ENCODE measurements at places on chromosomes 4 and X.

DNA sequence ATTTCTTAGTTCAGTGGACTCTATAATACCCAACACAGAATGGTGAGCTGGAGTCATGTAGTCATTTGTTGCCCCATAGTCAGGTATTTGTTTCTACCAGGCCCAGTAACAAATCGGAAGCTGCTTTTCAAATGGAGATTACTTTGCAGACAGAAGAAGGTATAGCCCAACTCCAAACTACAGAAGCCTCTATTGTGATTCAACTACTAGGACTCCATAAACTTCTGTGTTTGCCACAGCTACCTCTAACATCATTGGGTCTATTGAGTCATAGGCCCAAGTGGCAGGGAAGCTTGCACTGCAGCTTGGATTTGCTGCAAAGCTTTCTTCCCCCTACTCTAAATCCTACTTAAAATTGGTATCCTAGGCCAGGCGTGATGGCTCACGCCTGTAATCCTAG, 148.8 kb upstream of the STK26 start:
- no peak for DNase-seq

- DNase-seq = no peak
Measured at GRCh38 chr4:103443324-103443723, 245.2 kb upstream of the CENPE start.

- DNase-seq = no peak
Measured at GRCh38 chr4:180350901-180351300, 1892.3 kb upstream of the TENM3 start.

DNA sequence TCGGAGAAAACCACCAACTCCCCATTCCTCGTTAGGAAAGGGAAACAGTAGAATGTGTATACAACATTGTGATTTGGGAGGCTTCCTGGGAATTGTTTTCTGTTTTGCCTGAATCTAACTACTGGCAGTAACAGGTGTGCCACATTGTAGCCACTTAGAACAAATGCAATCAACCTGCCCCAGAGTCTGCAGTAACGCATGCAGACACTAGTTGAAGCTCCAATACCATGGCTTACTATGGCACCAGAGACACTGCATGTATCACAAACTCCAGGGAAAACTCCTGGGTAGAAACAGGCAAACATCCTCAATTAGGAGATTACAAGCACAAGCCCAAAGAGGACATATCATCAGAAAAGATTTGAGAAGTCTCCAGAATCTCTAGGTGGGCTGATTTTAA, 154.2 kb upstream of the NEIL3 start:
- no peak for DNase-seq

DNA sequence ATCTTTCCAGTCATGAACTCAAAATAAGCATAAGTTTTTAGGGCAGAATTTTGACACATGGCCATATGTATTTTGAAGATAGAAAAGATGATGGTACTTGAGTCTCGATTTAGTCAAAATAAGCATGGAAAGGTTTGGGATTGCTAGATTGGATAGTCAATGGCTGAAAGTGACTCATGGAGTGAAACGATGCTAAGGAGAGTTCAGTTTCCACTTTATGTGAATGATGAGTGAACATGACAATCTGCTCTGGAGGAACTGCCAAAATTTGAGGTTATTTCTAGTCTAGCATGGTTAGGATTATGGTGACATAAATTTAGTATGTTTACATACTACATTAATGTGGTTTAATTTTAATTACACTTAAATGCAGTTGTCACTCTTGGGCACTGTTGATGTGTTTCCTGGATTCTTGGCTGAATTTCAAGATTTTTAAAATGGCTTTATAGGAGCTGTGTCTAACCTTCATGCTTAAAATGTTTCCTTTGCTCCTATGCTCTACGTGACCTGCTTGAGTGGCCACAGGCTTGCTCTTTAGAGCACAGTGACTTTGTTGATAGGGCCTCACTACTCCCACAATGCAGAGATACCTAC, 17.1 kb downstream of the DDX3X start:
- DNase-seq = no peak

- no peak for DNase-seq
Measured at GRCh38 chrX:24097741-24098260, 43.0 kb downstream of the EIF2S3 start.

DNA sequence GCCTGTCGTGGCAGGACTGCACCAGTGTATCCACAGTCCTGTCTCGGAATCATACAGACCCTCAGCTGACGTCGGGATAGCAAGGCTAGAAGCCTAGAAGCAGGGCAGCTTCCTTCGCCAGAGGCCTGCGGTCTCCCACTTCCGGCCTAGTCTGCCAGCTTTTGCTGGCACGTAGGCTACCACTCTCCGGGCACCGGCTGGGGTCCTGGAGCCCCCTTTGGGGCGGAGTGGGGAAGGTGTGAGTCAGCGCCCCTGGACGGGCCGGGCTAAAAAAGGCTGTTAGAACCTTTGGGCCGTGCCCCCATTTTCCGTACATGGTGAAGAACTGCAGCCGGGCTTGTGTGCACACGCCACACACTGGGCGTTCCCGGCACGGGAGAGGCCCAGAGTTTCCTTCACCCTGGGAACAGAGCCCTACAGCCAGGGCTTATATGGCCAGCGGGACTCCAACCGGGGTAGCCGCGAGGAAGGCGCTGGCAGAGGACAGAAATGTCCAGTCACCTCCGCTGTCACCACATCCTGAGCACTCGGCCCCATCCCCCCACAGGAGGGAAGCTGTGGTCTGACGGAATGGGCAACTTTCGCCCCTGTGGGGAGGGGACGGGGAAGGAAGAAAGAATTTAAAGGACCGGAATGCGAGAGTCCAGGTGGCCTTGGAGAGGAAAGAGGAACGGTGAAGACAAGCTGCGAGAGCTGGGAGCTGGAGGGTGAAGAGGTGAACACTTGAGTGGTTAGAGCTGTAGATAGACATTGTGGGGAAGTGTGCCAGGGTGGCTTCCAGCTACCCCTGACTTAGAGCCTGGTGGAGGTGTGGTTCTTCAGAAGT, 4.6 kb downstream of the MAGIX start:
- peak; percentile 67 for DNase-seq

DNA sequence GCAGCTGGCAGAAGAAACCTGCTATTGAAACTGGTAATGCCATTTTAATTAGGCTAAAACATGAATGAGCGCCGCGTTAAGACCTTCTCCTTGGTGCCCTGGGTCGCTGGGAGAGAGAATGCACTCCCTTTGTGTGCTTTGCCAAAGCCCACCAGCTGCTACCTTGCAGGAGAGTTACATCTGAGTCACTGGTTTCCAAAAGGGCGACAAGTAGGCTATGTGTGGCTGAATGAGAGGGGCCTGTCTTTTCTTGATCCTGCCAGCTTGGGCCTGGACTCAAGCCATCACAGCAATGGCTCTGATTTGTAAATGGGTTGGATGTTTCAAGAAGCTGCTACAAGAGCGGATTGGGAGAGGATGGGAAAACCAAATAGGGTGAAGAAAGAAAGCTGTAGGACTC, 81.5 kb downstream of the NHS start:
- DNase-seq = no peak

- no peak for DNase-seq
Measured at GRCh38 chrX:71128166-71128833, 9.9 kb downstream of the MED12 start.

GRCh38 chr4:155974476-155974749, 20.7 kb upstream of the CTSO start:
- DNase-seq = no peak

GRCh38 chr4:42460043-42460442, 62.8 kb downstream of the SHISA3 start:
- DNase-seq = no peak

- no peak for DNase-seq
Measured at GRCh38 chr4:120561648-120562047, 360.9 kb downstream of the PRDM5 start.

DNA sequence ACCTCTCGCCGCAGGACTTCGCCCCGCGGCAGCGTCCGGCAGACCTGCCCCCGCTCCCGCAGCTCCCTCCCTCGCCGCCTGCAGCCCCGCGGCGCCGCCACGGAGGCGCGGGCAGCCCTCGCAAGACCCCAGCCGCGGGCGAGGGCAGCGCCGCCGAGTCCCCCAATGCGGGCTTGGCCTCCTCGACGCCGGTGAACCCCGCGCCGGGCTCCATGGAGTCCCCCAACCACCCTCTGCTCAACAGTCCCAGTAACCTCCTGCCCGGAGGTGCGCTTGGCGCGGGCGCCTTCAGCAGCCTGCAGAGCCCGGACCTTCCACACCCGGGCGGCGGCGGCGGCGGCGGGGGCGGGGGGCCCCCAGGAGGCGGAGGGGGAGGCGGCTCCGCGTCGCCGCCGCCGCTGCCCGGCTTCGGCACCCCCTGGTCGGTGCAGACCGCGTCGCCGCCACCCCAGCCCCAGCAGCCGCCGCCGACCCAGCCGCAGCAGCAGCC, 1.2 kb downstream of the CPEB2 start:
- DNase-seq = peak; percentile 35

GRCh38 chr4:15240764-15241163, 187.1 kb upstream of the C1QTNF7 start:
- no peak for DNase-seq

GRCh38 chrX:50769389-50770063, 44.5 kb downstream of the SHROOM4 start:
- DNase-seq = no peak

- no peak for DNase-seq
Measured at GRCh38 chr4:130143656-130144055, 1047.7 kb downstream of the C4orf33 start.

DNA sequence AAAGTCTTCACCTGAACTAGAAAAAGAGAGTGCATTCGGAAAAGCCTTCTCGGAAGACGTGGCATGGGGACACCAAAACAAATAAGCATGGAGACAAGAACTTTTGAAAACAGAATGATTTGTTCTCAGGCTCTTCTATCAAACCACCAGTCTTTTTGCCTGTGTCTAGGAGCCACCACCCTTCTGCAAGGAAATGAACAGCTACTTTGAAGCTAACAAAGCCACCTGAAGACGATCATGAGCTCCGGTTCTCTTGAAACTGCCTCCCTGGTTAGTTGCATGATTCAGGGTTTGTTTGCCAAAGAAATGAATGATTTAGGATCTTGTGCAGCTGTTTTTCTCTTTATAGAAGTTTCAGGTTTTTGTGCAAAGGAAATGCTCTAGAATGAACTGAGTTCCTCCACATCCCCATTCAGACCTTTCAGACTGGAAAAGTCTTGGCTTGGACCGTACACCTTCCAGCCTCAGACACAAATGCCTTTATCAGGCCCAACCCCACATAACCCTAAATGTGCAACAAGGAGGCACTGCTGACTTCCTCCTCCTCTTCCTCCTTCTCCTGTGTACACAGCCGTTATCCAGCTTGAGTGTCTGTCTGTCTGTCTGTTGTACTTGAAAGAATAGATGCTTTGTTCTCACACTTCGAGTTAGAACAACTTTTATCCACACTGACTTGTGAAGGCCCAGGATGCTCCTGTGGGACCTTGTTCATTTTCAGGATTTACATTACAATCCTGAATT, 334.8 kb upstream of the KLF3 start:
- DNase-seq = no peak

DNA sequence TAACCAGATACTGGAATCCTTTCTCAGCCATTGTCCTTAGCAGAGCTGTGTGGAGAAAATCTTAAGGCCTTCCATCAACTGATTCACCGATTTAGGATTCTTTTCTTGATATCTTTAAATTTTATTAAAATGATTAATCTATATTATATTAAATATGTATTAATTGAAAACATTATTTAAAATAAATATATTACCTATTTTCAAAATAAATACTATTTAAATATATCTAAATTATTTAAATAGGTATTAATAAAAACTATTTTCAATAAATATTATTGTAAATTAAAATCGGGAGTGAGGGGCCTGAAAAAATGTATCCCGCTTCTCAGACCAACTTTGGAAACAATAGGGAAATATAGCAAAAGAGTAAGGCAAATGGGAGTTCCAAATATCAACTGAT, 94.0 kb upstream of the HPF1 start:
- DNase-seq = no peak

DNA sequence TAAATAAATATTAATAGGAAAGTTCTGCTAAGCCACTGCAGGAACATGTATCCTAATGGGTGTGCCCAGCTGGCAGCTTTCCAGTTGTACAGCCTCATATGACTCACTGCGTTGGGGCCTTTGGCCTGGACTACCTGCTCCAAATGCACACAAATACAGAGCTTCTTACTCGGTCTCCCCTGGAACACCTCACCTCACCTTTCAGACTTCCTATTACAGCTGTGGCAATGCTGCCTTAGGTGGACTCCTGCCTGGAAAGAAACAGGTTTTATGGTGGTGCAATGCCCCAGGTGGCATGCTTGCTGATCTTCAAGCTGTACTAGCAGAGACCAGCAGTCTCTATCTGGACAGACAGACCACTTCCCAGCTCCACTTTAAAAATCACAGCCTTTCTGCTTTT, 85.7 kb upstream of the EXOC1L start:
- no peak for DNase-seq

- no peak for DNase-seq
Measured at GRCh38 chrX:13932416-13932815, 97.3 kb downstream of the GEMIN8 start.

DNA sequence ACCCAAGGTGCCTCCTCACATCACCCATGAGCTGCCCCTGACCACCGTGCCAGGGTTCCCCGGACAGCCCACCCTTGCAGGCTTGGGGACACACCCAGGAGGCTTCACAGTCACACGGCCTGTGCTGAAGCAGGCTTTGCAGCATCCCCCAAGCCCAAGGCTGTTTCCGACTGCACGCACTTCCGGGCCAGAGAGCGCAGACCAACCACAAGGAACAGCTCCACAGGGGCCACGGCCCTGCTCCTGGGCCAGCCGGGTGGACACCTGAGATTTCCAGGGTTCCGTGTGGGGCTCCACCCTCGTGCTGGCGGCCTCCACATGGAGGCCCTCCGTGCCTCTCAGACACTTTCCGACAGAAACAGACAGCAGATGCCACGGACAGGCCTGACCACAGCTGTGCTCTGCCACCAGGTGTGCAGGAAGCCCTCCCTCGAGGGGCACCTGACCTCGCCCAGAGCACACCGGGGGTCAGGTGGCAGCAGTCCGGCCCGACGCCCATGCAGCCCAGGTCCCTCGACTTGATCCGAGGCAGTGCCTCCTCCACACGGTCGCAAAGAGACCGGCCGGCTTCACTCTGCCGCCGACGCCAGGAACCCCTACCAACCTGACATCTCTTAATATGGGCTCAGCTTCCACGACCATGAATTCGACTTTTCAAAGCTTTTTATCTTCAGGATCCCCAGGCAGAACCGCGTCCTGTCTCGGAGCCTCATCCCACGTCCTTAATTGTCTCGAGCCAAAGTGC, 8.0 kb downstream of the CTBP1 start:
- no peak for DNase-seq

- no peak for DNase-seq
Measured at GRCh38 chr4:89157488-89158024, 46.2 kb downstream of the TIGD2 start.

- no peak for DNase-seq
Measured at GRCh38 chr4:38765382-38765781, 17.4 kb downstream of the TLR10 start.
